ENCODE measurements at places on chromosomes 3 and 15. TPM values are rescaled to one million over a fixed set of nuclear protein-coding genes. Genes with fewer than 3 reads are reported as not detected.

Gene DPPA4
- 0.23 TPM for total RNA-seq

Gene FSIP1
- total RNA-seq: 0.61 TPM

Gene ELL3
- total RNA-seq: 0.46 TPM

Gene NOX5
- not detected for total RNA-seq

Gene SLC9C1
- not detected for total RNA-seq

Gene GOLGA6B
- total RNA-seq: not detected

Gene SPRED1
- total RNA-seq: 1.3 TPM

Gene SV2B
- total RNA-seq: 0.04 TPM

Gene C3orf85
- total RNA-seq: not detected

Gene CHRNB4
- total RNA-seq: not detected

Gene CACNA2D2
- total RNA-seq: 0.67 TPM

Gene CDCP1
- 2.1 TPM for total RNA-seq

Gene IGSF11
- total RNA-seq: not detected

Gene SCAANT1
- total RNA-seq: not detected

Gene CEP19
- 5.4 TPM for total RNA-seq

Gene C3orf22
- total RNA-seq: not detected

Gene LIPC
- 1.0 TPM for total RNA-seq

Gene CCR8
- total RNA-seq: 2.5 TPM

Gene GRK7
- total RNA-seq: not detected

Gene GUCA1C
- total RNA-seq: not detected

Gene GPR27
- total RNA-seq: 2.2 TPM

Gene CCR2
- total RNA-seq: 0.42 TPM

Gene TMEM207
- not detected for total RNA-seq

Gene FBXW12
- not detected for total RNA-seq

Gene CMTM6
- total RNA-seq: 86.5 TPM
